ENCODE measurements at places on chromosomes 12 and 14.
A peak's percentile ranks its signal among the peaks of the same experiment; 100 is the strongest.

DNA sequence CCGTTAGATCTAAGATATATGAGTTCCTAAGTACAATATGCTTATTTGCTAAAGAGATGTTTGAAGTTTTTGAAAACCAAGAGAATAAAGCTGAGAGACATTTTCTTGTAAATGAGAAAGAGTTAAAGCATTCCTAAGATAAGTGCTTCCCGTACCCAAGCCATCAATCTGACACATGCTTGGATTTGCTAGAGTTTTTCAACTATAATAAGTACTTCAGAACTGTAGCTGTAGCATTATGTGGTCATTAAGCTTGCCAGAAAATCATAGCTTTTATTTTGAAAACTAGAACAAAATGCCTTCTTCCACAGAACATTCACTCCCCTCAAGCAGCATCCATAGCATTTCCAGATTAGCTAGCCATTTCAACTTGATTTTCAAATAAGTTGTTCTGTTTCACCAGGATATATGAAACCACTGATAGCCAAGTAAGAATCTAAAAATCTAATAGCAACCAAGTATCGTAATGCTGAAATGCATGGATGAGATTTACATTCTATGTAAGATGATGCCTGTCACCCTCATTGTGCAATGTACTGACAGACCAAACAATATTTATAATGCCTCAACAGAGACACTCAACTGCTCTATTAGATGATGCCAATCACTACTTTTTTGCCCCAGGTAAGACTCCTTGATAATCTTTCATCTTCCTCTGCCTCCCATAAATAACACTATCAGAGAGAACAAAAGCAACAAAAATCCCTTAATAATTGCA is 8.0 kb downstream of the SNW1 start:
- DNase-seq, result peak; percentile 6

DNA sequence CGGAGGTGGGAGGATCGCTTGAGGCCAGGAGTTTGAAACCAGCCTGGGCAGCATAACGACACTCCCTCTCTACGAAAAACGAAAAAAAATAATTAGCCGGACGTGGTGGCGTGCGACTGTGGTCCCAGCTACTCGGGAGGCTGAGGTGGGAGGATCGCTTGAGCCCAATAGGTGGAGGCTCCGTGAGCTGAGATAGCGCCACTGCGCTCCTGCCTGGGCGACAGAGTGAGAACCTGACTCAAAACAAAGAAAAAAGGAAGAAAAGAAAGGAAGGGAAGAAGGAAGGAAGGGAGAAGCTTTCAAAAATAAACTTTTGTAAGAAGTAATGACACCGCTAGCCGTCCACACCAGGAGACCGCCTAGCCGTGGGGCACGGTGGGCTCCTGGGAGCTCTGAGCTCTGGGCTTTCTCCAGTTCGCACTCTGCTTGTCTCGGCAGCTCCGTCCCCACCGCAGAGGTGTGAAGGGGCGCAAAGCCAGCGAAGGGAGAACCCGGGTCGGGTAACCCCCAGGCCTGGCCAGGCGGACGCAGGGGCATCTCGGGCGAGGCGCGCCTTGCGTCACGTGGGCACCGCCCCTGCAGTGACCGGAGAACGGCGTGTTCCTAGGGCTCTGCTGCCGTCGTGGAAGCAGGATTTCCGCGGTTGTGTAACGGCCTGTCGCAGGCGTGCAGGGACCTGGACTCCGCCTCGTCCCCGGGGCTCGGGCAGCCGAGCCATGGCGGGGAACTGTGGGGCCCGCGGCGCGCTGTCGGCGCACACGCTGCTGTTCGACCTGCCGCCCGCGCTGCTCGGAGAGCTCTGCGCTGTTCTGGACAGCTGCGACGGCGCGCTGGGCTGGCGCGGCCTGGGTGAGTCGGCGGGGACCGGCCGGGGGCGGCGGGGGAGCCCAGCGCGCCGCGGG is at the start of gene IRAK3:
IRAK3 (plus strand) TSS at position 631 of the 902 bp plus-strand sequence; CDS start at position 717, 86 bp downstream.
- peak; percentile 37 for DNase-seq

GRCh38 chr12:80226576-80226975 is 127.2 kb downstream of the OTOGL start:
- peak; percentile 39 for DNase-seq

DNA sequence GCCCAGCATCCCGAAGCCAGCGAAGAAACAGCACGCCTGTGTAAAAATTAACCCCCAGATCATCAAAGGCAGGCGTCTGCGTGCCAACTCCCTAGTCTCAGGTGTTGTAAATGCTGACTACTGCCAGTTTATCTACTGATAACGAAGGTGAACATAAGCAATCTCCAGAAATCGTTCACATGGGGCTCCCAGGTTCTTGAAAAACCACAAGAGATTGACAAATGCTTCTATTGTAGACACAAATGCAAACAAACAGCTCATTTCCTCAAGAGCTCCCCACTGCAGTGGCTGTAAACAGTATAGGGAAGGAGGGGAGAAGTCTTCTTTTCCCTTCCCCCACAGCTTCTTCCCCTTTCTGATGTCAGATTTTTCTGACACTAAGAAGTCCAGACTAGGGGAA is 5.3 kb upstream of the PLEKHG3 start:
- no peak for DNase-seq

GRCh38 chr12:95411466-95411865 is 62.5 kb upstream of the METAP2 start:
- DNase-seq, result peak; percentile 20

- DNase-seq, result no peak
Measured at GRCh38 chr12:96014943-96015599, 18.9 kb upstream of the HAL start.

- no peak for DNase-seq
Measured at GRCh38 chr12:130555628-130556485, 160.2 kb downstream of the RIMBP2 start.

DNA sequence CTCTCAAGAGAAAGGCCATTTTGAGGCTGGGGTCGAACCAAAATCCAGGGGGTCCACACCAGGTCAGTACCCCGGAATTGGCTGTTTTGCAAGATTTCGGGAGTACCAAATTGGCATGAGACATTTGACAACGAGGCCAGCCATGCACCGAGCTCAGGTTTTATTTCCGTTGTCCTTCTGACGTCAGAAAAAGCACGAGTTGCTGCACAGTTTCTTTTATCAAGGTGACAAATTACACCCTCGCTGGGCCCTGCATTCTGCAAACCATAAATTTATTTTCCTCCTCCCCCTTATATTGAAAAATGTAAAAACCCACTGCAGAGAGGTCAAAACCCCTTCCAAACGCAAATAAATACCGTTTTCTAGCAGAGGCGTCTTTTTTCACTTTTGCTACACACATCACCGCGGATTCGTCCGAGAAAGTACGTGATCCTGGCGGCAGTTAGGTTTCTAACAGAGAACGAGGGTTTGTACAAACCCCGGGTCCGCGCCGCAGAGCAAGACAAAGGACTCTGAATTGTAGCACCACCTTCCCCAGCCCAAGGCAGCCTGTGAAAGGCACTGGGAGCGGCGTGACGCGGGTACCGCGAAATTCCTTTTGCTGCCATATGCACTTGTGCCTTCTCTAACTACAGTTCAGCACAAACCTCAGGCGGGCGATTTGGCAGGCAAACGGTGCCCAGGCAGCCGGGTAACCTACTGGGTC is 1.8 kb downstream of the SLC38A1 start:
- DNase-seq, result peak; percentile 63
